ENCODE measurements at places on chromosomes 7 and 10.

DNA sequence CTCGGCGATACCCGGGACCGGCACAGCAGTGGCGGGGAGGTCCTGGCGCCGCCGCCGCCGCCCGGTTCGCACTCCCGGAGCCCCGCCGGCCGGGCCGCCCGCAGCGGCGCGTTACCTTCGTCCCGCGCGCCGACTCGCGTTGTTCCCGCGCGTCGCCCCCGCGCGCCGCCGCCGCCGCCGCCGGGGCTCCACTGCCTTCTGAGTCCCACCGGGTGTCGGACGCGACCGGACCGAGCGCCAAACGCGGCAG, at the start of gene EZH2:
Gene EZH2, minus strand, starts transcription at position 243 of the 250 bp plus-strand sequence. CDS start 36,993 bp downstream, outside the sequence.
- no peak for DNase-seq

DNA sequence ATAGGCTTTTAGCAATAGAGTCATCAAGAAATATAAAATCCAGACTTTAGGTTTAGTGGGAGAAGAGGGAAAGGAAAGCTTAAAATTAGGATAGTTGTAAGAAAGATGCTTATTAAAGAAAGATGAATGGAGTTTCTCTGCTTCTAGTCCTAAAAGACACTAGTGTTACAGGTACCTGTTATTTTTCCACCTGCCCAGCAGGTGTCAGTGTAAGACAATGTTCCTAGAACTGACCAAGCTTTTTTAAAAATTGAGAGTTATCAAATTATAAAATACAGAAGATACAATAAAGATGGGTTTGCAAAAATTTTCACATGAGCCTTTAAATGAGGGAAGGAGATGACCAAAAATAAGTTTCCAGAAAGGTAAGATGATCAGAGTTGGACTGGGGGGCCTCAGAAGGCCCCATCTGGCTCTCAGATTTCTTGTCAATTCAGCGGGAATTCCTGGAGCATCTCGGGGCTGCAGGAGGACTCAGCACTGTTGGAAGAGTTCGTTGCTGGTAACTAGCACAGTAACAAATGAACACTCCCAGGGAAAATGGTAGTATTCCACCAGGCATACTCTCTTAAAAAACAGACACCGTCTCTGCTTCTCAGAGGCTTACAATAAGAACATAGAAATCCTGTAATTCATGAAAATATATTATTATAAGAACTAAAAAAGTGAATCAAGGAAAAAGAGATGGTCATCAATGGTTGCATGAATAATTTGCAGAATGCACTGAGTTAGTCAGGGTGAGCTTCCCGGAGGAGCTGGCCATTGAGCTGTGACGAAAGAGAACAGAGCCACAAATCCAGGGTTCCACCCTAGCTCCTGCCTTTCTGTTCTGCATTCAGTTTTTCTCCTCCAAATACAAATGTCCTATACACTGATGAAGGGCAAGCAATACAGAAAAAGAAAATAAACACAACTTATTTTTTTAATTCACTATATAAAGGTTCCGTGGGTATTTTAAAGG, 71.8 kb upstream of the PIK3CG start:
- no peak for DNase-seq

DNA sequence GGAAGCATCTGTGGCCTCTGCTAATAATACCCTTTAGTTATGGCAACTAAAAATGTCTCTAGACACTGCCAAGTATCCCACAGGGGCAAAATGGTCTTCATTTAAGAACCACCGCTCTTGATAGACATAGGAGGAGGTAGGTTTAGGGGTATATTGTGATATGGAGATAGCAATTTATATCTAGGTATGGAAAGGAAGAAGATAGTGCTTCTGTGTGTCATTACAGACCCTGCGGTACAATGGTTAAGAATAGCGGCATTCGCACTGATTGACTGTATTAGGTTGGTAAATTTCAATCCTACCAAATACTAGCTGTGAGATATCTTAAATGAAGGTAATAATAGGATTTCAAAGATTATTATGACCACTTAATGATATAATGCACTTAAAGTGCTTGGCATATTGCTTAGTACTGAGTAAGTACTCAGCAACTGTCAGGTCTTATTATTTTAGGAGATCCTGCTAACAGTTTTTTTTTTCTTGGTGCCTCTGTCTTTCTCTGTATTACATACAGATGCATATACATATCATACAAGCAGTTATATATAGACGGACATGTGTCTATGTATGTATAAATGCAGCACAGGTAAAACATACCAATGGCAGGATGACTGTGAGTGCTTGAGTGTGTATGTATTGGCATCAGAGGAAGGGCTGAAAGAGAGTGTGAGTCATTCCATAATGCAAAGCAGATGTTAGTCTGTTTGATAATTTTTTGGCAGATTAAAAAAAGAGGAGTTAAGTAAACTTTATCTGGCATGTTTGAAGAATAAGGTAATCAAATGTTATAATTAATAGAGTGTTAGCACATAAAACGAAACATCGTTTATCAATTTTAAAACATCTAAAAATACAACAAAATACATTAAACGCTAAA, 50.0 kb upstream of the ITGB8 start:
- DNase-seq = no peak

GRCh38 chr7:157129200-157129599, 9.5 kb upstream of the UBE3C start:
- no peak for DNase-seq

DNA sequence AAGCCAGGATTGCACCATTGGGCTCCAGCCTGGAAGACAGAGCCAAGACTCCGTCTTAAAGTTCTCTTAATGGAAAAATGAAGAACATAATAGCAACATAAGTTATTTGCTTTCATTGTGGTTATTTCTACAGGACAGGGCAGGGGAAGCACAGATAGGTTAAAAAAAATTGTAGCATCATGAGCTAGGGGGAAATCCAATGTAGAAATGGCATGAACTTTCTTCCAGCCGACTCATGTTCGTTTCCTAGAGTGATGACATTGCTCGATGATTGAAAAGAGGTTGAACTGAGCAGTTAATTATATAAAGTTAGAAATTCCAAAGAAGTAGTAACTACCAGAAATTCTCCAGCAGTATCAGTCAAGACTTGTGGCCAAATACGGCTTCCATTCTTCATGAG, 64.9 kb downstream of the DAGLB start:
- no peak for DNase-seq

GRCh38 chr10:23968301-23968700, 240.6 kb upstream of the KIAA1217 start:
- DNase-seq = no peak

GRCh38 chr7:47358944-47359588, 222.8 kb downstream of the TNS3 start:
- no peak for DNase-seq
